ENCODE measurements at places on chromosomes 7 and 10.
A peak's percentile ranks its signal among the peaks of the same experiment; 100 is the strongest.

DNA sequence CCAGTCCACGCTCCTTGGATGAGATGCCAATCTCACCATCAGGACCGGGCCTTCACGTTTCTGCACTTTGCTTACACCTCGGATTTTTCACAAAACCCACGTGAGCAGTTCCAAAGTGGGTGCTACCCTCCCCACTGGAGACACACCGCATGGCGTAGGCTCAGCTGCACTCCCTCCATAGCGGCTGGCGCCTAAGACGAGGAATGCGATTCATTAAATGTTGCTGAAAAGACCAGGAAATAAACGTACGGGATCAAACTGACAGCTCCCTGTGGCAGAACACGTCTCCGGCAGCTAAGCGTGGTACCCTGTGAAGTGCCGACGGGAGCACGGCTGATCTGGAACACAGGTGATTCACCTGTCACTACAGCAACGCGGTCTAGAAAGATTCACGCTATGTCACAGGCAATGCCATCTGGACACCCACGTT is 209.0 kb downstream of the DIP2C start:
- DNase-seq: no peak

DNA sequence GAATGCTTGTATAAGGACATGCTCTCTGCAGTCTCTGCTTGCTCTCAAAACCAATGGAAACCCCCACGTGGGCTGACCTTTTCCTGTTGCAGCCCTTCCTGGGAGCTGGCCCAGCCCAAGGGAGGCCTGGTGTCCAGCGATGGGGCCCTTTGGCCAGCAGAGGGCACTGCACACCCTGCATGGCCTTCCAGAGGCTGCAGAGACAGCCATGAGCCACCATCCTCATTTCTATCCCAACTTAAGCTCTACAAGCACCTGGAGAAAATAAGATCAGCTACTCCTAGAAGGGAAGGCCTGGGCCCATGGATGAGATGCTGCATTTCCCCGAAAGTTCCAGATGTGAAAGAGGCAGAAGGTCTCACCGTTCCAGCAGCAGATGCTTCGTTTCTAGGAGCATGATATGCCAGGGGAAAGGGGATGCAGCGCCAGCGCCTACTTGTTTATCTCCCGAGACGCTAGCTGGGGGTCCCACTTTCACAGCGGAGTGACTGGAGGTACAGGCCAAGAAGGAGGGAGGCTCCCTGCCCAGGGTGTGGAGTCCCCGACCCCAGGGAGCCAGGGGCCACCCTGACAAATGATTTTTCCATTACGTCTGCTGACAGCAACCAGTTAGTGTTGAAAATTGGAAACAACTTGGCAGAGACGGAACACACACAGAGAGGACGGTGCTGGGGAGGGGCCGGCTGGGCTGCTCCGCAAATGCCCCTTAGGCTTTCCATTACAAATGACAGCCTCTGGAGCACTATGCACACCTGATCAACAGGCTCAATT is 106.4 kb downstream of the ZRANB1 start:
- peak; percentile 16 for DNase-seq

GRCh38 chr10:97210543-97210960 is 24.8 kb upstream of the SLIT1 start:
- DNase-seq: peak; percentile 54

GRCh38 chr7:24508316-24508715 is 64.9 kb upstream of the PALS2 start:
- no peak for DNase-seq

GRCh38 chr10:73424478-73424877 is 8.9 kb downstream of the MSS51 start:
- no peak for DNase-seq

GRCh38 chr7:77246026-77246640 is 46.5 kb upstream of the FGL2 start:
- no peak for DNase-seq

GRCh38 chr10:91381257-91381891 is 28.8 kb upstream of the HECTD2 start:
- no peak for DNase-seq

- no peak for DNase-seq
Measured at GRCh38 chr7:51160990-51161615, 155.5 kb downstream of the COBL start.

DNA sequence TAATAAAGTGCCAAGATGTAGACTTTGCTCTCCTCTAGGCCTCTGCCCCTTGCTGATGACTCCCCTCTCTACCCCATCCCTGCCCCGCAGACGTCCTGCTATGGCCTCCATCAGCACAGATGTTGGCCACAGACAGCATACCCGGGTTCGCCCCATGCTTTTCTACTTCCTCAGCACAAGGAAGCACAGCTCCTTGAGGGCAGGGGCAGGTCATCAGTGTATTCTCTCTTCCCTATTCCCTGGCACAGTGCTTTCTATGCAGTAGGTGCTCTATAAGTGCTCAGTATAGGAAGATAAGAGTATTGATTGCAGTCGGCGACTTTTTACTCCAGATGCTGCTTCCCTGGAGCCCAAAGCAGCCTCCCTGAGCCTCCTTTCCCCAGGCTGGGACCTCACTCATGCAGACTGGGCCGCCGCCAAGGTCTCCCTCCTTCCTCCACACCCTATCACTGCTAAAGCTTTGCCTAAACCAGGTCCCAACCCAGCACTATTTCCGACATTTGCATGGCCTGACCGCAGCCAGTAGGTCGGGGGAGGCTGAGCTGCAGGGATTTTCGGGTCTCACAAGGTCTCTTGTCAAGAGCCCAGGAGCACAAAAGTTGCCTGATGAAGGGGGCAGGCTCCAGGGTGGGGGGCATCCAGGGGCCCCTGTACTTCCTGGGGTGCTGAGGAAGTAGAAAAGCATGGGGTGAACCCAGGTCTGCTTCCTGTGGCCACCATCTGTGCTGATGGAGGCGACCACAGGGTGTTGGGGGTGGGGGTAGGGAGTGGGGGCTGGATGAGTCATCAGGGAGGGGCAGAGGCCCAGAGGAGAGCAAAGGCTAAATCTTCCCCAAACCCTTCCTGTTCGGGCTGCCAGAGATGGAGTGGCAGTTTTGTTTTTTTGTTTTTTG is 8.0 kb downstream of the CALHM3 start:
- DNase-seq: peak; percentile 66

- no peak for DNase-seq
Measured at GRCh38 chr10:59057345-59057744, 119.1 kb upstream of the PHYHIPL start.

DNA sequence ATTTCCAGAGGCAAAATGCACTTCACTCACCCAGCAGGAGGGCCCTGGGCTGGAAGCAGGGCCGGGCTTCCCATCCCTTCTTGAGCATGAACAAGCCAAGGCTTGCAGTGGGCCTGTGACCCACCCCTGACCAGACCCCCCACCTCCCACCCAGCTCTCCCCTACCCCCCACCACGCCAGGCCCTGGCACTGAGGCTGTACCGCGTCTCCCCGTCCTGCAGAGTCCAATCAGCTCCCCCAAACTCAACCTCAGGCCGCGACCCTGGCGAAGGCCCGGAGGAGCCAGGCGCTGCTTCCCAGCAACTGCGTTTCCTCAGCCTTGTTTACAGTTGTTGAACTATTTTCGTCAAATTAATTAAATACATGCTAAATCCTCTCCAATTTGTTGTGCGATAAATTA is 16.9 kb upstream of the MYL10 start:
- no peak for DNase-seq

DNA sequence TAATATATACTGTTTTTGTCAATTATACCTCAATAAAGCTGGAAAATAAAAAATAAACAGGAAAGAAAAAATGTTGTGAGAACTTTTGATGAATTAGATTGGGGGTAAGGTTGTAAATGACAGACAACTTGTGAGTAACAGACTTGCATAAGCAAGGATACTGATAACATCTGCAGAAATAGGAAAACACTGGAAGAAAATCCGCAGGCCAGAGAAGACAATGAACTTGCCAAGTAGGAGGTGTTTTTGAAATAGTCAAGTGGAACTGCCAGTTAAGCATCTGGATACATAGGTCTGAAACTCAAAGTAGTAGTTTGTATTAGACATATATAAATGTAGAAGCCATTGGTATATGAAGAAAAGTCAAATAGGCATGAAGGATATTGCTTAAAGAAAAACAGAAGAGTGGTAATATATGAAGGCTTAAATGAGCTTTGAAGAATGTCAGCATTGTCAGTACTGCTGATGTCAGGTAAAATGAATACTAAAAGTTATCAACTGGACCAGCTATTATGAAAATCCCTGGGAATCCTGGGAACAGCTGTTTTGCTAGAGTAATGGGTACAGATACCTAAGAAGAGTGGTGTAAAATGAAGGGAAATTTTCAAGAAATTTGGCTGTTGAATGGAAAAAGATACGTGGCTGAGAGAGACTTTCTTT is 58.7 kb downstream of the DNAJC1 start:
- DNase-seq: no peak

GRCh38 chr10:78476156-78476555 is 442.5 kb downstream of the RPS24 start:
- no peak for DNase-seq

GRCh38 chr10:119395280-119396007 is 147.1 kb downstream of the RGS10 start:
- DNase-seq: no peak

GRCh38 chr7:65233409-65234034 is 140.1 kb upstream of the ZNF92 start:
- DNase-seq: no peak

DNA sequence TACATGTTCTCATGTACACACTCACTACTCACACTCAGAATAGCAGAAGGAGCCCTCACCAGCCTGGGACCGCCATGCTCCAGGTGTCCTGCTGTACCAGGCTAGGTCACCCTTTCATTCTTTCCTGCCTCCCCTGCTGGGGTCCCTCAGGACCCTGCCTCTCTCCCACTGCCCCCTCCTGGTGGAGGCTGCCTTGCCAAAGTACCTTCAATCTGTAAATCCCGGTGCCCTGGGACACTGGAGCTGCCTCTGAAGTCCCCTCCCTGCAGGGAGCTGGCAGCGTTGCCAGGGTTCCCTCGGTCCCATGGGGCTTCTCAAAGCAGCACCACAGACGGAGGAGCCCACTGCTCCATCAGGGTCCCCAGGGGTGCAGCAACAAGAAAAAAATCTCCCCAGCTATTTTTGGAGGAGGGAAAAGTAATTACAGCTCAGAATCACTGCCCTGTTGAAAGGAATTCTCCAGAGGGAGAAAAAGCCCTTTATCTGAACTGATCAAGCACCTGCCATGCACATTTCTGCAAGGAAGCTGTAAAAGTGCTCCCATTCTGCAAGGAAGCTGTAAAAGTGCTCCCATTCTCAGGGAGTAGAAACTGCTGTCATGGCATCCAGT is 259.9 kb downstream of the PTPRN2 start:
- DNase-seq: no peak

GRCh38 chr7:77393261-77393660 is 22.9 kb downstream of the GSAP start:
- no peak for DNase-seq

DNA sequence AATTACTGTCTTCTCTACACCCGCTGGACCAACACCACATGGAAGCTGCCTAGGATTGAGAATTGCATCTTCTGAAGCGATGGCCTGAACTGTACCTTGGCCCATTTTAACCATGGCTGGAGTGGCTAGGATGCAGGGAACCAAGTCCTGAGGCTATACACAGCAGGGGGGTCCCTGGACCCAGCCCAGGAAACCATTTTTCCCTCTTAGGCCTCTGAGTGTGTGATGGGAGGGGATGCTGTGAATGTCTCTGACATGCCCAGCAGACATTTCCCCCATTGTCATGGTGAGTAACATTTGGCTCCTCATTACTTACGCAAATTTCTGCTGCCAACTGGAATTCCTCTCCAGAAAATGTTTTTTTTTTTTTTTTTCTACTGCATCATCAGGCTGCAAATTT is 822.7 kb downstream of the PCDH15 start:
- no peak for DNase-seq

DNA sequence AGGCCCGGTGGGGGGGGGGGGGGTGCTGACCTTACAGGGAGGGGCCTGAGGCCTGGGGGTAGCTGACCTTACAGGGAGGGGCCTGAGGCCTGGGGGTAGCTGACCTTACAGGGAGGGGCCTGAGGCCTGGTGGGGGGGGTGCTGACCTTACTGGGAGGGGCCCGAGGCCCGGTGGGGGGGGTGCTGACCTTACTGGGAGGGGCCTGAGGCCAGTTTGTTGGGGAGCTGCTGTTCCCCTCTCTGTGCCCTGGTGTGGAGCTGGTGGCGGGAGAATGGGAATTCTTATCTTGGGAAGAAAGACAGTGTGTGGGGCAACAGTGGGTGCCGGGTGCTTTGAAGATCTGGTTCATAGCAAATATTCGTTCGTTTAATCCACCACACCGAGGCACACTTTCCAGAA is 46.6 kb upstream of the CFAP46 start:
- DNase-seq: no peak

DNA sequence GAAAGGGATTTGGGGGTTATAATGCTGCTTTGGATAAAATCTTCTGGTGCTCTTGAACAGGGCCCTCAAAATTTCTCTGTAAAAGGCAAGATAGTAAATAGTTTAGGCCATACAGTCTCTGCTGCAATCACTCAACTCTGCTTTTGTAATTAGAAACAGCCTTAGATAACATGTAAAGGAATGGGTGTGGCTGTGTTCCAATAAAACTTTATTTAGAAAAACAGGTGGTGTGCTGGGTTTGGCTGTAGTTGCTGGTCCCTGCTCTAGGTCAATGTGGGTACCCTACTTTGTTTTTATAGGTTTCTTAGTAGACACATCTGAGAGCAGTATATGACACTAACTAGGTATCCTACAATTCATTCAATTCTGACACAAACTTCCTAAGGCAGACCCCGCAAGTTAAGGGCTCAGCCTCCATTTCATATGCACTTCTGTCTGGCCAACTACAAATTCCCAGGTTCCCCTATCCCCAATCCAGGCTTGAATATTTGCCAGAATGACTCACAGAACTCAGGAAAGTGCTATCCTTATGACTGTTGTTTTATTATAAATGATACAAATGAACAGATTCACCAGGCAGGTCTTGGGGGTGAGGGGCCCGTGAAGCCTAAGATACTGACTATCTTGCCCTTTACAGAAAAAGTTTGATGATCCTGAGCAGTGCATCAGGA is 349.9 kb downstream of the RPS24 start:
- no peak for DNase-seq

DNA sequence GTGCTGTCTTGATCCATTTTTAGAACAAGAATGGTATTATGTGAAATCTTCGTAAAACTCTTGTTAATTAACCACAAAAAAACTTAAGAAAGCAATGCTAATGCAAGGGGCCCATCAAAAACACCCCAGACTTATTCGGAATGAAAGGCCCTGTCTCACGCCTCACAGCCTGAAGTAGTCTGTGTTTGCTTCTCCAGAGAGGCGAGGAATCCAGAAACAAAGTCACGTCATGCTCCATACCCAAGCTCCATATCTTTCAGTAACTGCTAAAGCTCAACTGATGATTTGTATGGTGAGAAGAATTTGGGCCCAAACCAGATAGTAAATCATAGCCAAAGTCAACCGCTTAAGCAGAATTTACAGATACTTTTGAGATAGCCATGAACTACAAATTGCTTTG is 155.4 kb downstream of the ATE1 start:
- DNase-seq: no peak

Data from activated T-helper 1 cell treated with anti-CD3 and anti-CD28 coated beads, Interleukin-2, amount 50 U/mL, for 16 hours (primary cell).